ENCODE measurements at places on chromosomes 1 and 21. TPM values are rescaled to one million over a fixed set of nuclear protein-coding genes. Genes with fewer than 3 reads are reported as not detected.

DNA sequence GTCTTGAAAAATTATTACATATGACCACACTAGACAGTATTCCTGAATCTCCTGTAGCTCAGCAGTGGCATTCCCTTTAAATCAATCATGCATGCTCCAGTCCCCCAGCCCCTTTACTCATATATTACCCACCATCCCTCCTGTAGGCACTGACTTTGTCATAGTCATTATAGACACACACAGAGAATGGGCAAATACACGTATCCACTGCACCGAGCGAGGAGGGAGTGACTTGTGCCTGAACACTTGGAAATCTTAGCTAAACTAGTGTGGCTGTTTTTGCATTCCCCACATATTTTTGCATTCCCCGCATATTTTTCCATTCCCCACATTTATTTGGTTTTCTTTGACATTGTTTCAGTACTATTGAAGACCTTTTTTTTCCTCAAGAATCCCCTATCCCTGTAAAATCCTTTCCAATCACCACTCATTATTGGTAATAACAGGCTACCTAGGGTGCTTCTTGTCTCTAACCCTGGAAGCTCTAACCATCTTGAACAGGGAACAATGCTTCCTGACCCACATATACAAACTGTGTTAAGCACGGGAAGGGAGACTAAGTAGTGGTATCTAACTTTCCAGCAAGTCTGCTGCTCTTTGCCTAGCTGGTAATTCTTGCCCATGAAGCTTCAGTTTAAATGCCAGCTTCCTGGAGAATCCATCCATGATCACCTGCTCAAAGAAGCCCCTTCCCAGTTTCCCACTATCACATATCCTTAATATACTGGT, 534.4 kb upstream of the CAMK1G start:
- H3K4me1 ChIP-seq: no peaks in the 10 kb centered on the region
- H3K27me3 ChIP-seq: no peaks in the 10 kb centered on the region
- no peak overlapping the region for H3K4me3 ChIP-seq
- DNase-seq: no peak
- no peak overlapping the region for H3K27ac ChIP-seq
- no peaks in the 10 kb centered on the region for H3K36me3 ChIP-seq

DNA sequence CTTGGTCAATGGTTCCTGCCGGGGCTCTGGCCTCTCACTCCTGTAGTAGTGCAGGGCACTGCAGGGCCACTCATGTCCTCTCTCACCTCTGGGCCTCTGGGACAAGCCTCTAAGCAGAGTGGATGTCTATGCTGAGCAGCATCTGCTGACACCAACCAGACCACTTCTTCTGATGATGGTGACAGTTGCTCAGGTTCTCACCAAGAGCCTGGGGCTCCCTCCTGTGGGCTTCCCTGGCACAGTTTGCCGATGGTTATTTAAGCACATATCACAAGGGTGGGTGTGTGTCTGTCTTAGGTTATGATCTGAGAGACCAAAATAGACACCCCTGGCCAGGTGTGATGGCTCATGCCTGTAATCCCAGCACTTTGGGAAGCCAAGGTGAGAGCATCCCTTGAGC, 17.4 kb upstream of the GPR137B start:
- no peaks in the 10 kb centered on the region for H3K36me3 ChIP-seq
- DNase-seq: no peak
- H3K4me3 ChIP-seq: no peak overlapping the region
- H3K27ac ChIP-seq: no peak overlapping the region
- no peaks in the 10 kb centered on the region for H3K4me1 ChIP-seq
- H3K27me3 ChIP-seq: no peaks in the 10 kb centered on the region

GRCh38 chr1:150061632-150062101, 5.9 kb upstream of the VPS45 start:
- H3K27ac ChIP-seq: no peak overlapping the region
- no peaks in the 10 kb centered on the region for H3K27me3 ChIP-seq
- H3K36me3 ChIP-seq: no peaks in the 10 kb centered on the region
- no peak overlapping the region for H3K4me3 ChIP-seq
- no peak for DNase-seq

DNA sequence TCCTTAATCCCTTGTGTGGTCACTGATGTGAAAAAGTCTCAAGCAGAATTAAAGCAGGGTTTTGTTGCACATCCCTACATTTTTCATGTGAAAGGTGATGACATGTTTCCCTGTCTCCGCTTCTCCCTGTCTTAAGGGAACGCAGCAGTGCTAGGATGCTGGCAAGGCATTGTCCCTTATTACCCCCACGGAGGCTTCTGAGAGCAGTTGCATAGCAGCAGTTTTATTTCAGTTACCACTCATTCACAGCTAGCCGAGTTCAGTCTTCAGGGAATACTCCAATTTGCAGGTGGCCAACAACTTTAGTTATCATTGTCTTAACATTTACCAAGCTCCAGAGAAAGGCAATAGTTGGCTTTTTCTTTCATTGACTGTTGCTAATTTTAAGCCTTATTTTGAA, 89.1 kb downstream of the CLEC20A start:
- H3K27ac ChIP-seq: no peak overlapping the region
- no peak overlapping the region for H3K4me3 ChIP-seq
- no peaks in the 10 kb centered on the region for H3K27me3 ChIP-seq
- no peaks in the 10 kb centered on the region for H3K4me1 ChIP-seq

DNA sequence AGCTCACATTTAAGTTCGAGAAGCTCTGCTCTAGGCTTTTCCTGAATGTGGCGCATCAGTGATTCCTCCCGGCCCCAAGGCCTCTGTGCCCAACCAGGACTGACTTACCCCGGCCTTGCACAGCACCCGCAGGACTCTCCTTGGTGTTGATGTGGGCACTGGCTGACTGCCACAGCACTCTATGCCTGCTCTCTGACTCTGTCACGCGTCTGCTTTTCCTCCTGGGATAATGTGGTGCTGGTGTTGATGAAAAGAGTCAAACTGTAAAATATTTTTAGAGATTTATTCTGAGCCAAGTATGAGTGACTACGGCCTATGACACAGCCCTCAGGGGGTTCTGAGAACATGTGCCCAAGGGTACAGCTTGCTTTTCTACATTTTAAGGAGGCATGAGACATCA, 15.5 kb upstream of the SLC2A5 start:
- DNase-seq: no peak
- H3K4me1 ChIP-seq: no peaks in the 10 kb centered on the region
- no peaks in the 10 kb centered on the region for H3K27me3 ChIP-seq
- no peak overlapping the region for H3K4me3 ChIP-seq
- no peaks in the 10 kb centered on the region for H3K36me3 ChIP-seq

The NBPF6 gene
- not detected for total RNA-seq

- no peaks in the 10 kb centered on the region for H3K27me3 ChIP-seq
- DNase-seq: no peak
- no peak overlapping the region for H3K4me3 ChIP-seq
- no peak overlapping the region for H3K27ac ChIP-seq
- H3K36me3 ChIP-seq: no peaks in the 10 kb centered on the region
These were observed 6.4 kb upstream of the DYRK3 start for GRCh38 chr1:206628916-206629315.

The AGMAT gene
- not detected for total RNA-seq

GRCh38 chr1:145707183-145707867, at the start of gene PDZK1:
PDZK1 (minus strand) TSS chr1:145707368; CDS start chr1:145688021, 19,347 bp downstream.
- no peaks in the 10 kb centered on the region for H3K36me3 ChIP-seq
- no peak for DNase-seq
- no peak within 1 kb of the TSS for H3K27ac ChIP-seq
- no peaks in the 10 kb centered on the region for H3K27me3 ChIP-seq
- no peak within 1 kb of the TSS for H3K4me3 ChIP-seq
- H3K4me1 ChIP-seq: no peaks in the 10 kb centered on the region

DNA sequence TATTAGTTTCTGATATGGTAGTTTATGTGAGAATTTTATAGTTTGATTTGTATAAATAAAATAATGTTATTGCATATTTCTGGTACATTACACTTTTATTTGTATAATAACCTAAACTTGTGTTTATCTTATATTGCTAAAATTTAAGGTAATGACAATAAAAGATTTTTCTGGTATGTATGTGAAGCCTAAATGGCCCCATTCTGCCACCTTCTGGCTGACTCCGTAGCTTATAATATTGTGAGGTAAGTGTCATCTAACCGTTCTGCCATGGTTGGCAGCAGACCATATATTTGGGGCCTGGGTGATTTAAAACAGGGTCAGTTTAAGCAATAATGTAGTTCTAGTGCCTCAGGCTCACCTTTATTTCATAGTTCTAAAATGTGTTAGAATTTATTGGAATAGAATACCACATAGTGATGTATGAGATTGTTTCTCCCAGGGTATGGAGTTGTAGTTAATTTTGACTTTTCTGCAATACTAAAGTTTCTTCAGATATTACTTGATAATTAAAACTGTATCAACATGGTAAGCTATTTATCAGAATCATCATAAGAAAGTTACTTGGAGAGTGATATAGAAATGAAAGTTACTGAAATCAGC, 21.2 kb upstream of the PRKACB start:
- DNase-seq: no peak
- no peak overlapping the region for H3K4me3 ChIP-seq
- H3K36me3 ChIP-seq: no peaks in the 10 kb centered on the region
- no peak overlapping the region for H3K27ac ChIP-seq

DNA sequence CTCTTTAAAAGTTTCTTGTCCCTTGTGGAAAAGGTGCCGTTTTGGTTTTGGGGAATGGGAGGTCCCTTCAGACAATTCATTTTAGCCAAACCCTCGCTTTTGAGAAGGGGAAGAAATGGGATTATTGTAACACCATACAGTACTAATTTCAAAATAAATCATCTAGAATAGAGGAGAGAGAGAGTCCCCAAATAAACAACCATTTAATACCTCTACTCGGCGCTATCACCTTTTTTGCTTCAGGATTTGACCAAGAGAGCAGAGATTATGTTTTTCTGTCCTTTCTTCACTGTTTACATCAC, 770 bp upstream of the RC3H1 start:
- H3K27me3 ChIP-seq: no peaks in the 10 kb centered on the region
- no peaks in the 10 kb centered on the region for H3K36me3 ChIP-seq
- peak overlapping the region; percentile 88 for H3K27ac ChIP-seq
- peak overlapping the region; percentile 99 for H3K4me3 ChIP-seq
- no peaks in the 10 kb centered on the region for H3K4me1 ChIP-seq
- DNase-seq: no peak

- no peaks in the 10 kb centered on the region for H3K4me1 ChIP-seq
- no peak overlapping the region for H3K4me3 ChIP-seq
- no peaks in the 10 kb centered on the region for H3K36me3 ChIP-seq
- no peak overlapping the region for H3K27ac ChIP-seq
These were observed 101.3 kb upstream of the C8B start for GRCh38 chr1:57066980-57067610.

- no peak for DNase-seq
- H3K27me3 ChIP-seq: no peaks in the 10 kb centered on the region
- H3K4me3 ChIP-seq: no peak overlapping the region
- H3K36me3 ChIP-seq: no peaks in the 10 kb centered on the region
These were observed 47.9 kb upstream of the CNN3 start for GRCh38 chr1:94974824-94975223.

DNA sequence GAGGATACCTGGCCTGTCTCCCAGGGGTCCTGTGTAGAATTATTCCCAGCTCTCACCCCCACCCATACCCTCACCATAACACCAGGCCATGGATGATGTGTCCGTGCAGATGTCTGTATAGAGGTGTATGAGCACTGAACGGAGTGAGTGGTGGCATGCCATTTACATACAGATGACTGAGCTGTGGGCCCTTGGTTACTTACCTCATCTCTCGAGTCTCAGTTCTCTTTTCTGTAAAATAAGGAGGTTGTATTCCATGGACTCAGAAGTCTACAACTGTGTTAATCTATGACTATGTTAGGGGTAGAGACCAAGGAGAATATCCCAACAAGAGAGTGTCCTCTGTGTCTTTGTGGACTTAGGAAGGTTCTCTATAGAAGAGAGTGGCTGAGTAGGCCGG, 65.6 kb upstream of the CD1D start:
- no peaks in the 10 kb centered on the region for H3K36me3 ChIP-seq
- H3K27ac ChIP-seq: no peak overlapping the region
- H3K27me3 ChIP-seq: no peaks in the 10 kb centered on the region
- H3K4me1 ChIP-seq: peaks cover 2% of the 10 kb centered on the region
- DNase-seq: no peak

GRCh38 chr1:114207635-114208034, 54.0 kb upstream of the SYT6 start:
- no peaks in the 10 kb centered on the region for H3K27me3 ChIP-seq
- H3K4me3 ChIP-seq: no peak overlapping the region
- no peaks in the 10 kb centered on the region for H3K4me1 ChIP-seq
- no peak overlapping the region for H3K27ac ChIP-seq
- H3K36me3 ChIP-seq: no peaks in the 10 kb centered on the region

DNA sequence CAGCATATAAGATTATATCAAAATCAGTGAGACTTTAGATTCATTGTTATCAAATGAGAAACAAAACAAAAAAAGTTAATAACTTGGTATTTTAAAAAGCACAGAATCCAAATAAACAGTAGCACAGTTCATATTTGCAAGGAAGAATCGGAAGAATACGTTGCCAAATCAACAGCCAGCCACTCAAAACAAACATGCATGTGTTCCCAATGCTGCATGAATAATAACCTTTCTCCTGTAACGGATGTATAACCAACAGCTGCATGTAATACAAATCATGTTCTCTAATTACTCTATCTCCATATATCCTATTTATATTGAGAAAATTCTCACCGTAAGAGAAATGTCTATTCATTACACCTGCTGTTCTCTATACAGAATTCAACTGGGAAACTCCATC, 98.9 kb upstream of the FOXD3 start:
- no peak for DNase-seq
- H3K27me3 ChIP-seq: no peaks in the 10 kb centered on the region
- H3K4me1 ChIP-seq: no peaks in the 10 kb centered on the region
- H3K4me3 ChIP-seq: no peak overlapping the region
- no peak overlapping the region for H3K27ac ChIP-seq
- H3K36me3 ChIP-seq: no peaks in the 10 kb centered on the region

The SELENBP1 gene
- 87.3 TPM for total RNA-seq

DNA sequence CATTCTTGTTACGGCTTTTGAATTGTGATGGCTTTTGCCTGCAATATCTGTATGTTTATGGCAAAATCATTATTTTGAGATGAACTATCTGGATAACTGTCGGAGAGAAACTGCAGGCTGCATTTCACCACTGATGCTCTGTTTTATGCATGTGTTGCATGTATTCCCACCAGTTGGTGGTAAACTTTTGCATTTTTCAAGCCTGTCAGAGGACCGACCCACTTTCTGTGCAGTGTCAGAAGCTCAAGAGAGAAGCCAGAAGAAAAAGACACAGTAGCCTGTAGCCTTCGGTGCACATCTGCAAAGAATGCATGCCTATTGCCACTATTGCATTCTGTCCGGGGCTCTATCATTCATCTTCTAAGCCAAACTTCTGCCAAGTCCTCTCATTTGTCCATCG, 41.6 kb downstream of the OLIG1 start:
- H3K36me3 ChIP-seq: no peaks in the 10 kb centered on the region
- no peak overlapping the region for H3K27ac ChIP-seq
- no peak for DNase-seq
- H3K4me1 ChIP-seq: no peaks in the 10 kb centered on the region
- no peak overlapping the region for H3K4me3 ChIP-seq
- no peaks in the 10 kb centered on the region for H3K27me3 ChIP-seq

DNA sequence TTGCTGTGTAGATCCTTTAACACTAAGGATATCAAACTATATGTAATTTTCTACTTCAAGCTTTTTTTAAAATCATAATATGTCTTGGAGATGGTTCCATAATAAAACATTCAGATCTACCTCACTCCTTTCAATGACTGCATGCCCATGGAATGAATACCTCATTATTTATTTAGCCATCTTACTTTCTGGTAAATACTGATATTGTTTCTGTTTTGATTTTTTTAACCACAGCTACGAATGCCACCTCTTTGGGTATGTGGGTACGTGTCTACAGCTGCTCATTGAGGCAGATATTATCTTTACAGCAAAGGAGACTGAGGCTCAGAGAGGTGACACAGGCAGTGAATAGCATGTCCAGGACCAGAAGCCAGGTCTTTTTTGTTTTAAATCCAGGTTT, 215.7 kb downstream of the ST6GALNAC3 start:
- H3K27ac ChIP-seq: no peak overlapping the region
- no peak for DNase-seq
- no peak overlapping the region for H3K4me3 ChIP-seq
- H3K4me1 ChIP-seq: peaks cover 2% of the 10 kb centered on the region
- no peaks in the 10 kb centered on the region for H3K27me3 ChIP-seq

Measured in ovary (tissue), 10 donors.